Caco-2 (cell line): ENCODE measurements at places on chromosomes 7 and 10. TPM values are rescaled to one million over a fixed set of nuclear protein-coding genes. Genes with fewer than 3 reads are reported as not detected.

GRCh38 chr10:4541292-4541691 is 284.7 kb upstream of the AKR1E2 start:
- DNase-seq, result no peak

KNDC1 gene
- 1.5 and 3.2 TPM in 2 replicates for total RNA-seq

- DNase-seq, result no peak
These were observed 41.0 kb downstream of the CDK1 start for GRCh38 chr10:60819271-60819670.

CYP3A7 gene
- not detected in 2 replicates for total RNA-seq

DNA sequence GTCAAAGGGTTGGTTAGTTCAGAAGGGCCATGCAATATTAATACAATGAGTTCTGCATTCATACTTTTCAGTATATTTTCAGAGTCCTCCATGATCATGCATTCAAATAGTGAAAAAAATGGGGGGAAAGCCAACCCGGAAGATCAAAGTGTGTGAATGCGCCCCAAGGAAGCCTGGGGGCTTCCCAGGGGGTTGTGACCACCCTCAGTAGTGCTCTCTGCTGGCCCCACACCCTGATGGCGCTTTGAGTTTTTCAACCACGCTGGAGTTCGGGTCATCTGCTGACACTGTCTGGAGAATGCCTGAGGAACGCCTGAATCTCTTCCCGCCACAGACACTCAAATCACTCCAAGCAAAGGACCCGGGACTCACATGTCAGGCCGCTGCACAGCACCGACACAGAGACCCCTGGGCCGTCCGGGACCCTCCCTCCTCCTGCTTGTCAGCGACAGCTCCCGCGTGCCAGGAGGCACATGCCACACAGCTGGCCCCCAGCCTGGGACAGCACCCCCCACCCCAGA is 1.0 kb downstream of the TNS3 start:
- peak; percentile 68 for DNase-seq

GRCh38 chr10:25263931-25264330 is 89.1 kb downstream of the GPR158 start:
- no peak for DNase-seq

DNA sequence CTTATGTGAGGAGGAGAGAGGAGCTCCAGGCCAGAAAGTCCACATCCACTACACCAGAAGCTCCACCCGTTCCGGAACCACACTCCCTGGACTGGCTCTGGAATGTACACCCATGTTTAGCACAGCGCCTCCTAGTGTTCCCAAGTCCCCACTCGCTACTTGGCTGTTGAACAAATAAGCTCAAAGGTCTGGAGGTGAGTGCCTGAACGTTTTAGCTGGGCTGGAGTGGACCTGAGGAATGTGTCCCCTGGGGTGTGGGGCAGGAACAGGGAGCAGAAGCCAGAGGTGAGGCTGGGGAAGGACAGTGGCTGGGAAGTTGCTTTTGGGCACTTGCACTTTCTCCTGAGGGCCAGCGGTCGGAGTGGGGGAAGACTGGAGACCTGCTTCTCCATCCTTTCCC is 164.1 kb upstream of the CDCA7L start:
- peak; percentile 43 for DNase-seq

DNA sequence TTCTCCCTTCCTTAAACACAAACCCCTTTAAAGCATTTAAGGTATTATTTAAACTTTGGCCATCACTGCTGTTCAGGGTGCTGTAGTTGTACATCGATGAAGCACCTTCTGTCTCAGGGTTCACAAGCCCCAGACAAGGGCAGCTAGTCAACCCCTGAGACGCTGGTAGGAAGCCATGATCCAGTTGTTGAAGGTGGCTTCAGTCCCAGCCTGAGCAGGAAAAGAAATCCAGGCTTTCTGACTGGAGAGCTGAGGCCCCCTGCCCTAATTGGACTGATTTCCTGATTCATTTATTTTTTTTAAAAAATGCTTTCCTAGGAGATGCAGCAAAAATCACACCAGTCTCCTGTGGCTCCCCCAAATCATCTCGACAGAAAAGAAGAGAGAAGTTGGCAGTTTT is 15.8 kb downstream of the CPA1 start:
- no peak for DNase-seq

TAF6 gene
- total RNA-seq, result 81.1 and 81.2 TPM in 2 replicates

- peak; percentile 88 for DNase-seq
These were observed 47.1 kb downstream of the INSIG1 start for GRCh38 chr7:155344618-155345433.

DNA sequence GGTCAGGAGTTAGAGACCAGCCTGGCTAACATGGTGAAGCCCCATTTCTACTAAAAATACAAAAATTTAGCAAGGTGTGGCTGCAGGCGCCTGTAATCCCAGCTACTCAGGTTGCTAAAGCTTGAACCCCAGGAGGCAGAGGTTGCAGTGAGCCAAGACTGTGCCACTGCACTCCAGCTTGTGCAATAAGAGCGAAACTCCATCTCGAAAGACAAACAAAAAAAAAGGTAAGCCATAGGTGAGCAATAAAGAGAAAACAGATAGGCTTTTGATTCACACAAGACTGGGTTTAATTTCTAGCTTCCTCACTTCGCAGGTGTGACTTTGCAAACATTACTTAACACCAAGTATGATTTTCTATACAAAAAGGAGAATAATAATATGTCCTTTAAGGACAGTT is 72.3 kb upstream of the ACBD5 start:
- no peak for DNase-seq

GRCh38 chr7:17041324-17041723 is 159.5 kb upstream of the AGR3 start:
- no peak for DNase-seq

ZNF804B gene
- not detected in 2 replicates for total RNA-seq

- DNase-seq, result no peak
These were observed 9.8 kb downstream of the ZNF775 start for GRCh38 chr7:150388709-150389531.

TMUB1 gene
- 68.1 and 75.0 TPM in 2 replicates for total RNA-seq

GRCh38 chr7:36690514-36691187 is 33.6 kb downstream of the AOAH start:
- no peak for DNase-seq

ITGA8 gene
- not detected in 2 replicates for total RNA-seq

ADGRA1 gene
- total RNA-seq, result not detected in 2 replicates

DNA sequence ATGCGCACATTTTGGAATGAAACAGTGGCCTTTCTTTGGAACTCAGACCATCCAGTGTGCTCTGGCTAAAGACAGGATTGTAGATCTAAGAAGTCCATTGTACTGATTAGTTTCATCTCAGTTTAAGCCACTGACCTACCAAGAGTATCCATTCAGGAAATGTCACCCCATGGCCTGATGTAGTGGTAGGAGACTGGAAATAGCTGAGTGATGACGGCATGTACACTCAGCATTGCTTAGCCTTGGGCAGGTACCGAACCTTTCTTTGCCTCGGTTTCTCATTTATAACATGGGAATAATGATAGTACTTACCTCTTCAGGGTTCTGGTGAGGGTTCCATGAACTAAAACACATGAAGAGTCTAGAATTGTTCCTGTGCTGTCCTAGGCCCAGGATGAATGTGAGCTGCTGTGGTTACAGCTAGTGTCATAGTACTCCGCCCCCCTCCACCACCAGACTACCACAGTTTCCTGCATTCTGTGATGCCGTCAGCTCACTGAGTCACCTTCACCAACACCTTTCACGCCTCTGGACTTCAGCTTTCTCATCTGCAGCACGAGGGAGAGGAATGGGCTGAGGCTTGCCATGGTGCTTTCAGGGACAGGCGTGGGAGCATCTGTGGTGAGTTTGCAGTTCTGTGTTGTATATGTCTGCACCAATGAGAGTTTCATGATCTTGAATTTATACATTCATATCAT is 484.0 kb upstream of the GALNT17 start:
- no peak for DNase-seq

DNA sequence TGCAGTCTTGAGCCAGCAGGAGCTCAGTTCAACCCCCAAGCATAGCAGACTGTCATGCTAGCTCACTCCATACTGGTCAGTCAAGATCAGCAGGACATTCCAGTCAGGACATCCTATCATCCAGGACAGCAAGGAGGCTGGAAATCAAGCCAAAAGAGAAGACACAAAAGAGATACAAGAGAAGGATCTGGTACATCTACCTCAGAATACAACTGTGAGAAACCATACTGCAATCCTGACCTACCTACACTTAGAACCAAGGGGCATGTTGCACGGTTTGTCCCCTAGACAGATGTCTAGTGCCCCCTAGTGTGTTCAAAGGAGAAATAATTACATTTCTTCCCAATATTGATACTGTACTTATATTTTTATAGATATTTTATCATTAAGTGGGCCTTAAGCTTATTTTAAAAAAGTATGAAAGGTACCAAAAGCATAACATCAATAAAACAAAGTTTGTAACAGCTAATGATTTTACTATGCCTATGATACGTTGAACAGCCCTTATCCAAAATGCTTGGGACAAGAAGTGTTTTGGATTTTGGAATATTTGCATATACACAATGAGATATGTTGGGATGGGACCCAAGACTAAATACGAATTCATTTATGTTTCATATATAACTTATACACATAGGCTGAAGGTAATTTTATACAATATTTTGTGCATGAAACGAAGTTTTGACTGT is 26.7 kb downstream of the ERCC6 start:
- DNase-seq, result peak; percentile 53

DNA sequence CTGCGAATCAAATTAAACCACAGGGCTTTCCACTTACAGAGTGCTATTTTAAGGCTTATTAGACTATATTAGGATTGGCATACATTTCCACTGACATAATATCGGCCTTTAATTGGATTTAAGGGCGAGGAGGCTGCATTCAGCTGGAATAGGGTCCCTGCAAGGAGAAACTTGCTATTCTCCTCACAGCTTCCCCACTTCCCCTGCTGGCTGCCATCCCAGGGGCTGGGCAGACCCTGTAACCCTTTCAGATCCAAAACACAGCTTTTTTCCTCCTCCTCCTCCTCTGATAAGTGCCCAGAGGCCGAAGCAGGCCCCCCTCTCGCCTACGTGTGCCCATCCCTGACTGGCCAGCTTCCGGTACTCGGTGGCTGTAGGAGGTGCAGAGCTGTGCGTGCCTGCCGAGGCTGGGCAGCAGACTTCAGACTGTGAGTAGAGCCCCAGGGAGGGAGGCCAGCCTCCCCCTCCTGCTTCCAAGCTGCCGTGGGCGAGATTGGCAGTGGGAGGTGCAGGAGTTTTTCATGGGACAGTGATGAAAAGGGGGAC is 224.2 kb downstream of the PLXNA4 start:
- no peak for DNase-seq
